A673 (cell line): ENCODE measurements at places on chromosomes 4 and X. TPM values are rescaled to one million over a fixed set of nuclear protein-coding genes. Genes with fewer than 3 reads are reported as not detected.

GRCh38 chr4:108213308-108213707 lies 44.6 kb upstream of the LEF1 start:
- no peaks in the 10 kb centered on the region for H3K36me3 ChIP-seq
- no peak for DNase-seq
- no peak overlapping the region for H3K27ac ChIP-seq
- no peaks in the 10 kb centered on the region for H3K27me3 ChIP-seq
- H3K4me3 ChIP-seq: no peak overlapping the region

The MAB21L2 gene
- not detected in 2 replicates for total RNA-seq

DNA sequence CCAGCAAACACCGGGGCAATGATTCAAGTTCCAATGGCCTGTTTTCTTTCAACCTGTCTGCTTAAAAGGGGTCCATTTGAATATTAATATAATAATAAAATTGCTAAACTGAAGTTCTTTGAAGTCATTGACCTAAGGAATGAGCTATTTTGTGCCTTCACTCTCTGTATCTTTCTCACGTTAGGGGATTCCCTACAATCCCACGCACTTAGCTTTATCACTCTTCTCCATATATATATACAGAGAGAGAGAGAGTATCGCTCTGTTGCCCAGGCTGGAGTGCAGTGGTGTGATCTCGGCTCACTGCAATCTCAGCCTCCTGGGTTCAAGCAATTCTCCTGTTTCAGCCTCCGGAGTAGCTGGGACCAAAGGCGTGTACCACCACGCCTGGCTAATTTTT lies 83.9 kb upstream of the NWD2 start:
- no peak for DNase-seq
- H3K27me3 ChIP-seq: no peaks in the 10 kb centered on the region
- H3K27ac ChIP-seq: no peak overlapping the region
- no peaks in the 10 kb centered on the region for H3K36me3 ChIP-seq
- H3K4me1 ChIP-seq: no peaks in the 10 kb centered on the region

DNA sequence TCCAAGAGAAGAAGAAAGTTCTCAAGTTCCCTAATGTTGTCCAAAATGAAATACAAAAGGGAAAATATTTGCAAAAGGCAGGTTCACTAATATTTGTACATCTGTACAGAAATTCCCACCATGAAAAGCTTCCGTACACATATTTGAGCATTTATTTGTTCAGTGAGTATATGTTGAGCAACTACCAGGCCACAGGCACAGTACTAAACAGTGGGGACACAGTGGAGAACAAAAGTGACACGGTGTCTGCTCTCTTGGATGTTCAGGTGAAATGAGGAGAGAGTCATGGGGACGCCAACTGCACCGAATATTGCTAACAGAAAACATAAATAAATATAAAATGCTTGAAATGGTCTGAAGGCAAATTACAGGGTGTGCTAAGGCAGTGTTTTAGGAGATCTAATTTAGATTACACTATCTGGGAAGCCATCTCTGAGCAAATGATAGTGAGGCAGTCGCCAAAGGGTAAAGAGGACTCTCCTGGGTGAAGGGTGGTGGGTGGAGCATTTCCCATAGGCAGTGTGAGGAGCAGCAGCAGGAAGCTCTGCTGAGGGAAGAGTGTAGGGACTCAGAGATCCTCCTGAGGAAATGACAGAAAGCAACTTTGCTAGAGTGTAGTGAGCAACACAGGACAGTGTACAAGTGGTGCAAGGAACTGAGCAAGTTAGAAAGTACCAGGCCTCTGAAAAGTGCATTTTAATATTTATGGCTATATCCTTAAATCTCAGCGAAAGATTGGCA lies 375.2 kb downstream of the GALNTL6 start:
- no peak overlapping the region for H3K4me3 ChIP-seq
- no peak for DNase-seq
- no peaks in the 10 kb centered on the region for H3K36me3 ChIP-seq
- no peaks in the 10 kb centered on the region for H3K27me3 ChIP-seq

GRCh38 chr4:16674082-16674481 lies 224.4 kb downstream of the LDB2 start:
- H3K27me3 ChIP-seq: no peaks in the 10 kb centered on the region
- H3K36me3 ChIP-seq: no peaks in the 10 kb centered on the region
- no peak for DNase-seq
- H3K4me3 ChIP-seq: no peak overlapping the region

- DNase-seq: no peak
- H3K27ac ChIP-seq: no peak overlapping the region
- H3K36me3 ChIP-seq: no peaks in the 10 kb centered on the region
Observed at GRCh38 chrX:129449148-129449547, 74.1 kb downstream of the SMARCA1 start.

The BTC gene
- total RNA-seq: 0.11 TPM in 1 of 2 replicates, not detected in the other

DNA sequence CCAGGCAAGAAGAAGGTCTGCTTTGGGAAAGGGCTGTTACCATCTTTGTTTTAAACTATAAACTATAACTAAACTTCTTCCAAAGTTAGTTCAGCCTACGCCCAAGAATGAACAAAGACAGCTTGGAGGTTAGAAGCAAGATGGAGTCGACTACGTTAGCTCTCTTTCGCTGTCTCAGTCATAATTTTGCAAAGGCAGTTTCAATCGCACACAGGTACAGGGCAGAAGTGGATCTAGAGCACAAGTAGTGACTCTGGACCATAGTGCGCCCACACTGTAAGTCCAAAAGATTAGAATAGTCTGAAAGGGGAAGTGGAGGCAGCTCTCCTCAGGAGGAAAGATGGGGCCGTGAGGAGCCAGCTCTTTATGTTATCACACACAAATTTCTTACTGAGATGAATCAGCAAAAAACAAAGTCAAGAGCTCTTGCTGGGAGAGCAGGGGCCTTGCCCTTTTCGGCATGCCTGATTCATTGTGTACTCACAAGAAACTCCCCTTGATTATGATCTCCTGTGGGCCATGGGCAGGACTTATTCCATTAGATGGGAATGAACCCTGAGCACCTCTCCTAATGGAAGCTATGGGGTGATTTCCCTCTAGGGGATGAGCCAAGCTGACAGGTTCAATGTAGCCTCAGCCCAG lies 58.6 kb downstream of the FUNDC1 start:
- DNase-seq: no peak
- no peaks in the 10 kb centered on the region for H3K36me3 ChIP-seq
- H3K27ac ChIP-seq: no peak overlapping the region
- H3K27me3 ChIP-seq: no peaks in the 10 kb centered on the region
- H3K4me3 ChIP-seq: no peak overlapping the region
- no peaks in the 10 kb centered on the region for H3K4me1 ChIP-seq

- DNase-seq: peak; percentile 41
- no peaks in the 10 kb centered on the region for H3K27me3 ChIP-seq
- H3K4me1 ChIP-seq: peaks cover 19% of the 10 kb centered on the region
- H3K36me3 ChIP-seq: peaks cover 2% of the 10 kb centered on the region
Observed at GRCh38 chrX:15404401-15405096, 20.3 kb upstream of the VEGFD start.

- no peaks in the 10 kb centered on the region for H3K4me1 ChIP-seq
- no peaks in the 10 kb centered on the region for H3K27me3 ChIP-seq
- no peak overlapping the region for H3K27ac ChIP-seq
- no peak overlapping the region for H3K4me3 ChIP-seq
Observed at GRCh38 chr4:132530861-132531260, 618.2 kb upstream of the PCDH10 start.

DNA sequence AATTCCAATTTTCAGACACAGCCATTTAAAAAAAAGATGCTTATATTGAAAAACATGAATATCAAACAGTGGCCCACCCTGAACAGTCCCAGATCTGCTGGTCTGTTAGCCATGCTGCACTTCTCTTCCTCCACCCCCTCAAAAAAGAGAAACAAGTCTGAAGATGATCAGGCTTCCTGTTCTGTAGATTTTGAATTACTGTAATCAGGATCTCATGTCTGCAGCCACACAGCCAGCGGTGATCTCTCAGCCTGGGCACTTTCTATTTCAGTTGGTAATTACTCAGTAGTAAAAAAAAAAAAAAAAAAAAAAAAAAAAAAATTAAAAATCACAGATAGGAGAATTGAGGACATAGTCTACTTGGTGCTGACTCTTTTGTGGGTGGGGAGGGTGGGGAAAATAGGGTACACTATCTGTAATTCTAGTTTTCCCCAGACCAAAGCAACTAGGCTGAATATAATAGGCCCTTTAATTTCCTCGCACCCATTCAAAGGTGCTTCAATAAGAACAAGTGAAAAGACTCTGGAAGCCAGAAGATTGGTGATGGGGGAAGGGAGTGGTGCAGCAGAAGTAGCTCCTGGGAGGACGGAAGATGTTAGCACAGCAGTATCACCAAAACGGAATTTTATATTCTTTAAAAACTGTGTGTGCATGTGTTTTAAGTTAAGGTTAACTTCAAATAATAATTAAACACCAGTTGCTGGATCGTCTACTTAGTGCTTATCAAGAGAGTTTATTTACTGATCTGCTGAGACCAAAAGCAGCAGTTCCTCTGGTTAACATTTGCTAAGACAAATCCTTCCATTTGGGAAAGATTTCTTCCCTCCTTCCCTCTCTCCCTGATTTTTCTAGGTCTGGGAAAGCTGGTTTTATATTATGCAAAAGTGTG lies 47.0 kb downstream of the SPRY1 start:
- H3K4me3 ChIP-seq: no peak overlapping the region
- H3K36me3 ChIP-seq: no peaks in the 10 kb centered on the region
- no peaks in the 10 kb centered on the region for H3K27me3 ChIP-seq
- peaks cover 4% of the 10 kb centered on the region for H3K4me1 ChIP-seq
- H3K27ac ChIP-seq: no peak overlapping the region
- no peak for DNase-seq

DNA sequence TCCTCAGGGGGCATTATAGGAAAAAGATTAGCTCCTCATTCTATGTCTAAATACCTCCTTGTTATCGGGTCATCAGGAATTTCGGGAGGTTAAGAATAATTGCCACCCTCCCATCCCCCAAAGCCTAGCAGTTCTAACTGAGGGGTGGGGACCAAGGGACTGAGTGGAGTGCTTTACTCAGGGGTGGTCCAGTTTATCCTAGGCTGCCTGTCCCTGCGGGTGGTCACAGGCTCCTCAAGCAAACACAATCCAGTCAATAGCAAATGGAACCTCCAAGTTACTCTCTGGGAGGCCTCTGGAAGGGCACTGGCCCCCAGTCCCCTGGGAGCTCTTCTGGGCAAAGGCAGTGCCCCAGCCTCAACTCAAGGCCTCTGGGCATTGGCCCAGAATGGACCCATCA lies 6.7 kb downstream of the ELF4 start:
- no peak for DNase-seq
- no peaks in the 10 kb centered on the region for H3K27me3 ChIP-seq
- no peak overlapping the region for H3K4me3 ChIP-seq
- peaks cover 4% of the 10 kb centered on the region for H3K4me1 ChIP-seq
- H3K36me3 ChIP-seq: no peaks in the 10 kb centered on the region

DNA sequence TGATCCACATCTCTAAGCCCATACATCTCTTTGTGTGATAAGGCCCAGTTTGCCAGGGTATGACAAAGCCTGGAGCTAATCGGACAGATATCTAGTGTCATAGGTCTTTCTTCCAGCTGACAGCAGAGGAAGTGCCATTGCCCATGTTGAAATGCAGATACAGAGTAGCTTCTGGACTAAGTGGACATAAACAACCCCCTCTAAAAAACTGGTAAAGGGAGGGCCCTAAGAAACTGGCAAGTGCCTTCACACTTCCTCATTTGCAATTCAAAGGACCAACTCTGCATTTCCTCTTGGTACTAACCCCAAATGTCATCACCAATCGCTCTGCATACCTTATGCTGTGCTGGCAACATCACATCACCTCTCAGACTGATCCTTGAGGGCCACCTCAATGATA lies 20.8 kb downstream of the ARHGEF6 start:
- H3K4me1 ChIP-seq: peaks cover 23% of the 10 kb centered on the region
- no peak overlapping the region for H3K4me3 ChIP-seq
- H3K27ac ChIP-seq: no peak overlapping the region
- H3K27me3 ChIP-seq: no peaks in the 10 kb centered on the region
- no peaks in the 10 kb centered on the region for H3K36me3 ChIP-seq

The EDA gene
- 2.6 and 3.3 TPM in 2 replicates for total RNA-seq

The SLC49A3 gene
- 0.47 and 1.7 TPM in 2 replicates for total RNA-seq

The FOXR2 gene
- total RNA-seq: not detected in 2 replicates

DNA sequence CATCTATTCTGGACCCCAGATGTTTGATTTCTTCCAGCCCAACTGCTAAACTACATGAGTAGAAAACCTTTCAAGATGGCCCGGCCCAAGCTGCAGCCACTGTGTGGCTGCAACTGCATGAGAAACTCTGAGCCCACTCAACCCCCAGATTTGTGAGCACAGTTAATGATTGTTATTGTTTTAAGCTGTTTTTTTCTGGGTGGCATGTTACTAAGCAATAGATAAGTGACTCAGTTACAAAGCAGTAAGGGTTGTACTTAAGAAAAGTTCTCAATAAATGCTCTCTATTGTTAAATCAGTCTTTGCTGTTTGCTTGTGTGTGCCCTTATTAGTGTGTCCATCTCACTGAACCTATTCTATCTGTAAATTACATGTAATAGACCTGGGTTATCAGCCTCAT lies 51.8 kb downstream of the GC start:
- no peaks in the 10 kb centered on the region for H3K4me1 ChIP-seq
- no peak overlapping the region for H3K27ac ChIP-seq
- no peak for DNase-seq
- H3K4me3 ChIP-seq: no peak overlapping the region
- no peaks in the 10 kb centered on the region for H3K36me3 ChIP-seq
- no peaks in the 10 kb centered on the region for H3K27me3 ChIP-seq

GRCh38 chrX:12994321-12994720 lies 19.4 kb downstream of the TMSB4X start:
- no peak overlapping the region for H3K27ac ChIP-seq
- H3K4me3 ChIP-seq: no peak overlapping the region
- H3K27me3 ChIP-seq: peaks cover 4% of the 10 kb centered on the region
- no peaks in the 10 kb centered on the region for H3K36me3 ChIP-seq
- DNase-seq: no peak
- no peaks in the 10 kb centered on the region for H3K4me1 ChIP-seq

The KDR gene
- total RNA-seq: 0.42 and 0.47 TPM in 2 replicates

- H3K4me1 ChIP-seq: no peaks in the 10 kb centered on the region
- H3K36me3 ChIP-seq: no peaks in the 10 kb centered on the region
- no peak for DNase-seq
Observed at GRCh38 chr4:36138220-36138619, 106.1 kb downstream of the ARAP2 start.

DNA sequence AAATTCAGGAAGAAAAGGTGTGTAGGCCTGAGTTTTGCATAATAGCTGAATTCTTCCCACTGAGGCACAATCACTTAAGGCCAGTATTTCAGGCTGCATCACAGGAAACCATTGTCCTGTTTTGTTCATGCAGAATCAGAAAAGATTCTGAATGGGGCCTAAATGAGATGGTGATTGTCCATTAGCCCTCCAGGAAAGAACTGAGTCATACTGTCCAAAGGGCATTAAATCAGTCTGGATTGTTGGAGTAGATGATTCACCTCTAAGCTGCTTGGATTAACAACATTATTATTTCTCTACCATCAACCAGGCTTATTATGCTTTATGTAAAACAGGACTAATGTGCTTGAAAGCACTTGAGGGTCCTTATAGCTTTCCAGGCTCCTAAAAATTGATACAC lies 36.2 kb downstream of the CT47B1 start:
- H3K27me3 ChIP-seq: no peaks in the 10 kb centered on the region
- no peaks in the 10 kb centered on the region for H3K36me3 ChIP-seq
- H3K4me3 ChIP-seq: no peak overlapping the region

The IL2 gene
- not detected in 2 replicates for total RNA-seq

- H3K27me3 ChIP-seq: no peaks in the 10 kb centered on the region
- DNase-seq: no peak
- H3K4me3 ChIP-seq: no peak overlapping the region
- H3K4me1 ChIP-seq: no peaks in the 10 kb centered on the region
Observed at GRCh38 chr4:7461230-7461629, 26.5 kb upstream of the PSAPL1 start.
